ENCODE measurements at places on chromosomes 1 and 21. TPM values are rescaled to one million over a fixed set of nuclear protein-coding genes. Genes with fewer than 3 reads are reported as not detected.

DNA sequence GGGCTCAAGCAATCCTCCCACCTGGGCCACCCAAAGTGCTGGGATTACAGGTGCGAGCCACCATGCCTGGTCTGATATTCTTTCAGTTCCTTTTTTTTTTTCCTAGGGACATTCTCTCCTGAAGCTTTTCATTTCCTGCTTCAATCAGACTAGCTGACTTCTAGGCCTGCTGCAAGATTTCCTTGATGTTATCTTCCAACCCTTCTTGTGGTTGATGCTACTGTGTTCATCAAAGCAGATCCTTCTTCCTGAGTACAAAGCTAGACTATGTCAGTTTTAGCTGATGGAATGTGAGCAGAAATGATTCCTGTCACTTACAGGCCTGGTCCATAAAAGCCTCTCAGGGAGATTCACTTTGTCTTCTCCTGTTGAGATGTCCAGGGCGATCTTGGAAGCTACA, 146.4 kb downstream of the CDC7 start:
- no peak for DNase-seq

Gene TIPRL
- 64.4 TPM for total RNA-seq

DNA sequence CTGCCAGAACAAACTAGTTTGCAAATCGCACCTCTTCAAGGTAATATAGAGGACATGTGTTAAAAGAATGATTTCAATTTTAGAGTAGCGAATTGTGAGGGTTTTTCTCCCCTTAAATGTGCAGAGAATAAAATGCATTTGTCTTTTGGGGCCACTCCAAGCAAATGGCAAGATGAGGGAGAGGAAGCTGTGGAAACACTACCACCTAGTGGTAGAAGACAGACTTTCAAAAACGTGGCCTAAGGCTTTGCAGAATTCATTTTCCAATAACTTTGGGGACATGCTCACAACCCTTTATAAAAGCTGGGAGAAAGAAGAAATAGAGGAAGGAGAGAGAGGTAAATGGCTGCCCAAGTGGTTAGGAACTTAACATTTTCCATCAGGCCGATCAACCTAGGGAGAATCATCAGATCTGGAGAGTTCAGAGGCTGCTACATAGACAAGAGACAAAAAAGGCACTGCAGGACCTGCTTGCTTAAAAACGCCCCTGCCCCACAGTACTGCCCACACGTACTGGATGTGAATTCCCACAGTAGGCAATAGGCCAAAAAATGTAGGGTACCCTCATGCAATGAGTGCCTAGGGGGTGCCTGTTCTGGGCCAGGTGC, 15.7 kb upstream of the RCAN1 start:
- peak; percentile 76 for DNase-seq

DNA sequence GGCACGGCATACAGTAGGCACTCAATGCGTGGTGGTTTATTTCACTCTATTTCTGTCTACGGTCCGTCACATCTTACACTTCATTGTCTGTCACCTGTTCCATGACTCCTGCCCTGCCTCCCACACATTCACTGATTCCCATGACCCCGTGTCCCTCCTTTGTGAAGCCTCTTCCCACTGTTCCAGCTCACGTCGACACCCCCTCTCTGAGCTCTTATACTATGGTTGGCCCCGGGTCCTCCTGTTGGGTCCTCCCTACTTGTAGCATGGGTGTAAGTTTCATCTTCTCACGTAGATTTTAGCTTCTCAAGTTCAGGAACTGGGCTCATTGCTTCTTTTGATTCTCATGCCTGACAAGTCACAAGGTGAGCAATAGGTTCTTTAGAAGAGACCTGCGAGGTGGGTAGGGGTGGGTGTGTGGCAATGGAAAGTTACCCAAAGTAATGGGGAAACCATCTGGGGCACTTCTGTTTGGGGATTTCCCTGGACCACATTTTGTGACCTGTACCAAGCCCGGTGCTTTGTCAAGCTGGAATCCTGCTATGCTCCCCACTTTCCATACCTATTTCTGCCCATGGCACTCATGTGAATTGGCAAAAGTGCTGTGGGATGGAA, 22.1 kb upstream of the IL10 start:
- no peak for DNase-seq

GRCh38 chr1:162612606-162613400, 19.5 kb upstream of the DDR2 start:
- DNase-seq: no peak

Gene CFHR2
- not detected for total RNA-seq

Gene CLIC6
- not detected for total RNA-seq

DNA sequence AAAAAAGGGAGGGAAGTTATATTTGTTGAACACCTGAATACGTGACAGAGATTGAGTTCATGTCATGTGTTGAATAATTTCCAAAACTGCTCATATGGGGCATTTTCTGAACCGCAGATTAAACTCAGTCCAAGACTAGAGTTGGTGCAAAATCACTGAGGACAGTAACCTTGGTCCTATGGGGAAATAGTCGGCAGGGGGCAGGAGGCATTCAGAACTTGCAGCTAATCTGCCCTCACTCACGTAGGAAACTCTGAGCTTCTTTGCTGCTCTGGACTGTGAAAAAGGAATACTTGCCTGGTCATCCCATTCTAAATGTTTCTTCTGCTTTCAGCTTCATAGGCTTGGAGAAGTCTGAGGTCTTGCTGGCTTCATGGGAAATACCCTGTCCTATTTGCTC, 228.3 kb upstream of the ZP4 start:
- DNase-seq: no peak

Gene ARV1
- total RNA-seq: 63.5 TPM

Gene APCS
- 0.29 TPM for total RNA-seq

- DNase-seq: no peak
Measured at GRCh38 chr1:113353580-113353979, 36.7 kb upstream of the MAGI3 start.

DNA sequence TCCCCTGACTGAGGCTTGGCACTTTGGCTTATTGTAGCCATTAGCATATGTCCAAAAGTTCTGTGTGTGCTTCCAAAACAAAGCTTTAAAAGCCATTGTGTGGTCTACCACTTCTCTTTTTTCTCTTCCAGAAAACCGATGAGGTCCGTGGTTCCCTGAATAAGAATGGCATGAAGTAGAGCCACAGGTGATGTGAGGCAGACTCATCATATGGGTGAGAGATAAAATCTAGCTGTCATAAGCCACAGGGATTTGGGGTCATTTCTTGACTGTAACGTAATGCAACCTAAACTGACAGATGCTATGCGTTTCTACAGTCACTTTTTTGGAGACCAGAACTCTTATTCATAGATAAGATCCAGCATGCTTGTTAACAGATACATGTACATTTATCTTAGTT, 7.0 kb upstream of the GREM2 start:
- DNase-seq: no peak

GRCh38 chr1:96962751-96963211, 241.2 kb downstream of the PTBP2 start:
- no peak for DNase-seq

Gene FCRLB
- total RNA-seq: 3.1 TPM

DNA sequence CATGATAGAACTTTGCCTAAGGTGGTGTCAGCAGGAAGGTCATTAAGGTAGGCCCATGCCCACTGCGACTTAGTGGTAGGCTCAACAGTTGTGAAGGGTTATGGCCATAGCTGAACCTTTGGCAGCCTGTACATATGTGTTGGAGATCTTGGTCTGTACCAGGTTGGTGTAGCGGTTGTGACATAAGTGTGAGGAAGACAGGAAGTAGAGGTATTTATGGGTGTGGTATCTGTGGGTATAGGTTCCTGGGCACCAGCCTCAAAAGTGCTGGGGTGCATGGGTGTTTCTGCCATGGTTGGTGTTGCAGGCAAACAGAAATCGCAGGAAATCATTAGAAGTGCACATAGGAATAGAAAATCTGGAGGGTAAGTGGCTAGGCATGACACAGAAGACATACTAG, 18.6 kb upstream of the LRIF1 start:
- DNase-seq: no peak

DNA sequence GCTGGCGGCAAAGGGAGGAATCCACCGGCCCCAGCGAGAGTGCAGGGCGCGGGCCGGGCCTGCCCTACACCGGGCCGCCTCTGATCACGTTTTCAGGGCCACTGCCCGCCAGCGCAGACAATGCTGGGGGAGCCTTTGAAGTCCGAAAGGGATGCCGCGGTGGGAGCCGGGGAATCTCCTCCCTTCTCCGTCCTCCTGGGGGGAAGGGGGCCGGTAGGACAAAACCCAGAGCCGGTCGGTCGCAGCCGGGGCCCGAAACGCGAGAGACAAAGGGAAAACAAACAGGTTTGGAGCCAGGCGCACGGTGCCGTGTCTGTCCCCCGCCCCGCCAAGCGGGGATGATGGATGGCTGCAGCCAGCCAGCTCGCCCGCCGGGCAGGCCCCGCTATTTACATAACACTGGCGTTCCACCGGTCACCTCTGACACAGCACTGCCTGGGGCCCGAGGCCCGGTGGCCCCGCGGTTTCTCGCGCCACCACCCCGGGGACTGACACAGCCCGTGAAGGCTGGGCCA, 92.0 kb downstream of the CASZ1 start:
- DNase-seq: no peak

All from K562 (cell line).